ENCODE measurements at places on chromosomes 2 and 18.

DNA sequence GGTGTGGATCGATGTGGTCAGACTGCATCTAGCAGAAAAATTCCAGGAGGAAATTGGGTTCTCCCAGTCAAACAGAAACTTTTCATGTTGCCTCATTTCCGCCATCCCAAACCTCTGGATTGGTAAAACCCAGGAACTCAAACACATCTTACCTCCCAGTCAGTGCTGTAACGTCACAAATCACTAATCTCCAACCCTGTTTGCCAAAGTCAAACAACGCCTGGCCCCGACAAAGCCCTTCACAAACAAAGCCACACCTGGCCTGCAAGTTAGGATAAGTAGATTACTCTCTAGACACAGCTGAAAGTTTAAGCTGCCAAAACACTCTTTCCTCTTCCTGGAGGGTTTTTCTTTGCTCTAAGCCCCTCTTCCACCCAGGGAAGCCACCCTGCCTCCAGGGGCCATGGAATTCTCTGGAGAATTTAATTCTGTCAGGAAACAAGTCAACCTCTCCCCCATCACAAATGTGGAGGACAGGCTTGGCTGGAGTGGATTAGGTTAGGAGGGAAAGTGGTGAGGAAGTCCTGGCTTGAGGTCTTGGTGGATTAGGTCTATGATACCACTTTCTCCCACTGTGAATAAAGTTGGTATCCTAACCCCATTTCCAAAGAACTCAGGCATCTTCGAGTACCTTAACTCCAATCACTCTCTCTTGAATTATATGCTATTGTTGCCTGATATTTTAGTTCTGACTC is 86.7 kb downstream of the LYPD6B start:
- no peak for DNase-seq

GRCh38 chr2:85388878-85389538 is 21.2 kb downstream of the CAPG start:
- no peak for DNase-seq

DNA sequence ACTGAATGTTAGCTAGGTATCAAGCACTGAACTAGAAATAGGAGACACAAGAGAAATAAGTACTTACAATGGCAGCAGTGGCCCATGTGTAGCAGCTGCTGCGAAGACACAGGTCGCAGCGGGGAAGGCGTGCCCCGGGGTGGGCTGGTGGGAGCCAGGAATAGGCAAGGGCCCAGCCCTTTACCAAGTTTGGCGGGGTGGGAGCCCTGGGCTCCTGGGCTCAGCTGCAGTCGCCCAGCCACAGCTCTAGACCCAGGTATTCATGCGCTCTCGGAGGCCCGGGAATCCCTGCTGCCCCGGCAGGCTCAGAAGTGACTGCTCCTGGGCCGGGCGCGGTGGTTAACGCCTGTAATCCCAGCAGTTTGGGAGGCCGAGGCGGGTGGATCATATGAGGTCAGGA is 1287.3 kb downstream of the CNTNAP5 start:
- no peak for DNase-seq

DNA sequence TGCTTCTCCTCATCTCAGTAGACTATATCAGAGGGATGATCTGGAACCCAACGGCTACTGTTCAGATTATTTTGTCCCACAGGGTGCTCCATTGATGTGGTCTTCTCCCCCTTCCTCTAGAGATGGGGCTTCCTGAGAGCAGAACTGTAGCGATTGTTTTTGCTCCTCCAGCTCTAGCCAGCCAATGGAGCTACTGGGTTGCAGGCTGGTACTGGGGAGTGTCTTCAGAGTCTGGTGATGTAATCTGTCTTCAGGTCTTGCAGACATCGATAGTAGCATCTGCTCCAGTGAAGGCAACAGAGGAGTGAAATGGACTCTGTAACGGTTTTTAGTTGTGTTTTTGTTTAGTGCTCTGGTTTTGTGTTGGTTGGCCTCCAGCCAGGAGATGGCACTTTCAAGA is 621.9 kb downstream of the RNF144A start:
- no peak for DNase-seq

- no peak for DNase-seq
Observed at GRCh38 chr18:26794230-26795101, 71.0 kb downstream of the AQP4 start.

DNA sequence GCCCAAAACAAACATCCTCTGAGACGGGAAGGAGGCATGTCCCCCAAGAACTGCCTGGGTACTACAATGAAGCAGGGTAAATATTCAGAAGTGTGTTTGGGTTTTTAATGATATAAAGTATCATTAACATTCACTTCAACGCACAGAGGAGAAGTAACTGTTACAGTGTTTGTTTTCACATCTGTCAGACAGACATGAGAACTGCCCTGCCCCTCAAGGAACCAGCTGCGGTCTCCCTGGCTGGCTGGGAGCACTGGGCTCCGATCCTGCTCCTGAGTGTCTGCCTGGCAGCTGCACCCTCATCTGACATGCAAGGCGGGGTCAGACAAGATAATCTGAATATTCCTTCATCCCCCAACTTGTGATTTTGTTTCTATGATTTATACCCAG is 75.6 kb downstream of the MBP start:
- no peak for DNase-seq

DNA sequence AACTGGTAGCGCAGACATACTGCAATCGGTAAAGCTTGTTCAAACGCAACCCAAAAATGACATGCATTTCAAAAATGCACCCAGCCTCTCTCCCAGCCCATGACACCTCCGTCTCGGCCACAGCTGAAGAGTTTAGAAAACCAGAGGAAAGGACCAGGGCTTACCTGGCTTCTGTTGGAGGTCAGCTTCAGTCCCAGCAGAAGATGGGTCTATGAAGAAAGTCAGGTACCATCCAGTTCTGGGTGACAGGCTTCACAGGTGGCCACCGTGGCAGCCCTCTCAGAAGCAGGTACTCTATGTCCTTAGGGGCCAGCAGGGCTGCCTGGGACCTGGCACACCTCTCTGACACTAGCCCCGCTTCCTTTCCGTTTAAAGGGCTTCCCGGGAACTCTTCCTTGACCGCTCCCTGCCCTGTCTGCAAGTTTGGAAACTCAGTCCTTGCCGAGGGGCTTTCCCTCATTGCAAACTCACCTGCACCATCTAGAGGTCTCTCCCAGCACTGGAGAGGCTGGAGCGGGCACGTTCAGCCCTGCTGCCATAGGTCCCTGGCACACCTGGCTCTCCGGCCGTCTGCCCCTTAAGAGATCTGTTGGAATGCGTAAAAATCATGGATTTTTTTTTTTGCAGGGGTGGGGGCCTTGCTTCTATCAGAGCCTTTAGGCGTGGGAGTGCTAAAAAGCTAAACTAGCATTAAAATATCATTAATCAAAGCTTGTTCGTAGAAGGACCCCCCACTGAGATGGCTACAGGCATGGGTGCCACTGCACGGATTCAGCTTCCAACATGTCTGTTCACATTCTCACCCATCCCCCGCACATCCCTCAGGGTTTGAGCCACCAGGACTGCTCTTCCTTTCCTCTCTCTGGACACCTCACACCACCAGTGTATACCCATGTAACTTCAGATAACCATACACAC is at the start of gene EDAR:
Gene EDAR, minus strand, starts transcription at position 425 of the 918 bp plus-strand sequence. CDS start 58,206 bp downstream, outside the sequence.
- DNase-seq, result peak; percentile 31

DNA sequence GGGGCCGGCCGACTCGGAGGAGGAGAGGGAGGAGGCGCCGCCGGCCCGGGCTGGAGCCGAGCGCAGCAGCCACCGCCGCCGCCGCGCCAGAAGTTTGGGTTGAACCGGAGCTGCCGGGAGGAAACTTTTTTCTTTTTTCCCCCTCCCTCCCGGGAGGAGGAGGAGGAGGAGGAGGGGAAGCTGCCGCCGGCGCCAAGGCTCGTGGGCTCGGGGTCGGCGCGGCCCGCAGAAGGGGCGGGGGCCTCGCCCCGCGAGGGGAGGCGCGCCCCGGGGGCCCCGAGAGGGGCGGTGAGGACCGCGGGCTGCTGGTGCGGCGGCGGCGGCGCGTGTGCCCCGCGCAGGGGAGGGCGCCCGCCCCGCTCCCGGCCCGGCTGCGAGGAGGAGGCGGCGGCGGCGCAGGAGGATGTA is 316 bp downstream of the CRIM1 start:
- no peak for DNase-seq

GRCh38 chr18:1968801-1969498 is 602.4 kb downstream of the METTL4 start:
- no peak for DNase-seq

- DNase-seq, result no peak
Observed at GRCh38 chr2:36541891-36542595, 55.9 kb downstream of the FEZ2 start.

GRCh38 chr18:69402533-69402989 is 1.9 kb downstream of the DOK6 start:
- DNase-seq, result no peak

DNA sequence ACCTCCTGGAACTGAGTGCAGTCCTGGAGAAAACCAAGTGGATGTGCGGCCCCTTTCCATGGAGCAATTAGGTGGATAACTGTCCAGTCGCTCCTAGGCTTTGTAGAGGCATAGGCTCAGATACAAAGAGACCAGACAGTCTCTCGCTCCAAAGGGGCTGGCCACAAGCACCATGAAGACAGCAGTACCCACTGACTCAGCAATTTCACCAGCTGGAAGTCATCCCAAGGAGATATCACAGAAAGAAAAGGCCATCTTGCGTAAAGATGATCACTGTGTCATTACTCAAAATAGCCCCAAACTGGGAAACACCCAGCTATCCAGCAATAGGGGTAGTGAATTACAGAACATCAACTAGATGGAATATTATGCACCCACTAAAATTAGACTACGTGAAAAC is 161.2 kb downstream of the MSH2 start:
- no peak for DNase-seq

DNA sequence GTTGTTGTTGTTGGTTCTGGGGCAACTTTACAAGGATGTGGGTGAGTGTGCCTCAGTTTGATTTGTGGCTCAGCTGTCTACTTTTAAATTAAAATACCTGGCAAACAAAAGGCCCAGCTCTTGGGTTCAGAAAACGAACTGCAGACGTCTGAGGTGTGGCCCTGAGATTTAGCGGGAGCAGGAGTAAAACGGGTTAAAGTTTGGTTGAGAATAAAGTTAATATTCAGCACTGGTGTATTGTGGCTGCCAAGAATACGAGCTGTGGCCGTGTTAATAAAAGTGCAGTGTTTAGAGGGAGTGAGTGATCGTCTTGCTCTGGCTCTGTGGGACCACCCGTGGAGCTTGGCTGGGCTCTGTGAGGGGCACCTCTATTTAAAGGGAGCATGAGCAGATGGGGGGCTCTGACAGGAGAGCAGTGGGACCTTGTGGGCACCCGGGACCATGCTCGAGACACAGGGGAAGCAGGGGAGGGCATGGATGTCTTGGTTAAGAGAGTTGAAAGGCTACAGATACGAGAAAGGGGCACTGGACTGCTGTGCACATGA is 80.3 kb downstream of the VAPA start:
- DNase-seq, result no peak

- no peak for DNase-seq
Observed at GRCh38 chr2:3141696-3142095, 235.9 kb downstream of the EIPR1 start.

DNA sequence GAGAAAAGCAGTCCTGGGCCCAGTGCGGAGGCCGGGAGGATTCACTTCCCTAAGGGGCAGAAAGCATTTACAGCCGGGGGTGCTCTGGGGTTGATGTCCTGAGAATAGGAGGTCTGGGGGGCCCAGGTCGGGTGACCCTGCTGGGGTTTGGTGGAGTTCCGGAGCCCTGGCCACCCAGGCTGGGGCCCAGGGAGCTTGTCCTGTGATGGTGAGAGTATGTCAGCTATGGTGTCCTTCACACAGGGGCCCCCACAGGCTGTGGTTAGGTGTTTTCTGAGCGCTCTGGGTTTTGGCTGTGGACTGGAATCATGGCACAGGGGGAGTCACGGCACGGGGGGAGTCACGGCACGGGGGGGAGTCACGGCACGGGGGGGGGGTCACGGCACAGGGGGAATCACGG is 54.5 kb upstream of the TMEM18 start:
- DNase-seq, result no peak

- no peak for DNase-seq
Observed at GRCh38 chr2:97796465-97797126, 83.2 kb downstream of the ZAP70 start.
